ENCODE measurements at places on chromosomes 3 and 15.

- no peak for DNase-seq
Measured at GRCh38 chr3:127053450-127053849, 70.5 kb downstream of the PLXNA1 start.

DNA sequence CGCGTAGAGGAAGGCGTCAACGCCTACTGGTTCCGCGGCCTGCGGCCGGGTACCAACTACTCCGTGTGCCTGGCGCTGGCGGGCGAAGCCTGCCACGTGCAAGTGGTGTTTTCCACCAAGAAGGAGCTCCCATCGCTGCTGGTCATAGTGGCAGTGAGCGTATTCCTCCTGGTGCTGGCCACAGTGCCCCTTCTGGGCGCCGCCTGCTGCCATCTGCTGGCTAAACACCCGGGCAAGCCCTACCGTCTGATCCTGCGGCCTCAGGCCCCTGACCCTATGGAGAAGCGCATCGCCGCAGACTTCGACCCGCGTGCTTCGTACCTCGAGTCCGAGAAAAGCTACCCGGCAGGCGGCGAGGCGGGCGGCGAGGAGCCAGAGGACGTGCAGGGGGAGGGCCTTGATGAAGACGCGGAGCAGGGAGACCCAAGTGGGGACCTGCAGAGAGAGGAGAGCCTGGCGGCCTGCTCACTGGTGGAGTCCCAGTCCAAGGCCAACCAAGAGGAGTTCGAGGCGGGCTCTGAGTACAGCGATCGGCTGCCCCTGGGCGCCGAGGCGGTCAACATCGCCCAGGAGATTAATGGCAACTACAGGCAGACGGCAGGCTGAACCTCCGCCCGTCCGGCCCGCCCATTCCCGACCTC is 4.1 kb downstream of the ISLR2 start:
- DNase-seq, result no peak

DNA sequence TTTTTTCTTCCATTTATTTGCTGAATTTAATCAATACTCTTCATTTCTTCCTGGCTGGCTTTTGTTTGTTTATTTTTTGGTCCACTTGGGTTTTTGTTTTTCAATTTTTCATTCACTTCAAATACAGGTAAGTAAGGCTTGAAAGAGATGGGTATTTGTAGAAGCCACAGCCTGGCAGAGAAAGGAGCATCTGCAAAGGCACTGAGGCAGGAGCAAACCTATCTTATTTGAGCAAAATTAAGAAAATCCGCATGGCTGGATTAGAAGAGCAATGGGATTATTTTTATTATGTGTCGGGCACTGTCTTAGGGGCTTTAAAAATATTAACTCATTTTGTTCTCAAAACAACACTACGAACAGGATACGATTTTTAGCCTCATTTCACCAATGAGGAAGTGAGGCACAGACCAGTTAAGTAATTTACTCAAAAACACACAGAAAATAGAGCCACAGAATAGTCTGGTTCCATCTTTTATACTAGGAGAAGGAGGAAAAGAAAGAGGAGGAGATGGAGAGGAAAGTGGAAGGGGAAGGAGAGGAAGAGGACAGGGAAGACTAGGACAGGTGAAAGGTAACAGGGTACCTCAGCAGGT is 35.1 kb upstream of the CCDC80 start:
- no peak for DNase-seq

GRCh38 chr3:124383051-124383450 is 347.2 kb upstream of the UMPS start:
- DNase-seq, result no peak

DNA sequence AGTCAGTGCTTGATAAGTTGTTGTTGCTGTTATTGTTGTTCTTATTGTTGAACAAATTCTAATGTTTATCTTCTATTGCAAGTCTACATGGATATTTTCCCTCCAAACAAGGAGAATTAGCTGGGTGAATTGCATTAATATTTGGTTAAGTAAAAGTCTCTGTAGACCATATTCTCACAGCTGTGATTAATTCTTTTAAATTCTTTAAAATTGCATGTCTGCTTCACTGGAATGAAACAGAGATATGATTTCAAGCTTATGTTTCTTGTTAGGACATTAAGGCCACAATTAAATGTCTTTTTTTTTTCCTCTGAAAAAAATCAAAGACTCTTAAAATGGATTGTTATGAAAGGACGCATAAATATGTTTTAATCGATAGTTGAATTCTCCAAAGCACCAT is 153.4 kb downstream of the EBLN2 start:
- DNase-seq, result no peak

- DNase-seq, result no peak
Measured at GRCh38 chr3:125309476-125309875, 65.6 kb downstream of the ZNF148 start.

GRCh38 chr15:49185473-49185872 is 15.4 kb downstream of the GALK2 start:
- no peak for DNase-seq

DNA sequence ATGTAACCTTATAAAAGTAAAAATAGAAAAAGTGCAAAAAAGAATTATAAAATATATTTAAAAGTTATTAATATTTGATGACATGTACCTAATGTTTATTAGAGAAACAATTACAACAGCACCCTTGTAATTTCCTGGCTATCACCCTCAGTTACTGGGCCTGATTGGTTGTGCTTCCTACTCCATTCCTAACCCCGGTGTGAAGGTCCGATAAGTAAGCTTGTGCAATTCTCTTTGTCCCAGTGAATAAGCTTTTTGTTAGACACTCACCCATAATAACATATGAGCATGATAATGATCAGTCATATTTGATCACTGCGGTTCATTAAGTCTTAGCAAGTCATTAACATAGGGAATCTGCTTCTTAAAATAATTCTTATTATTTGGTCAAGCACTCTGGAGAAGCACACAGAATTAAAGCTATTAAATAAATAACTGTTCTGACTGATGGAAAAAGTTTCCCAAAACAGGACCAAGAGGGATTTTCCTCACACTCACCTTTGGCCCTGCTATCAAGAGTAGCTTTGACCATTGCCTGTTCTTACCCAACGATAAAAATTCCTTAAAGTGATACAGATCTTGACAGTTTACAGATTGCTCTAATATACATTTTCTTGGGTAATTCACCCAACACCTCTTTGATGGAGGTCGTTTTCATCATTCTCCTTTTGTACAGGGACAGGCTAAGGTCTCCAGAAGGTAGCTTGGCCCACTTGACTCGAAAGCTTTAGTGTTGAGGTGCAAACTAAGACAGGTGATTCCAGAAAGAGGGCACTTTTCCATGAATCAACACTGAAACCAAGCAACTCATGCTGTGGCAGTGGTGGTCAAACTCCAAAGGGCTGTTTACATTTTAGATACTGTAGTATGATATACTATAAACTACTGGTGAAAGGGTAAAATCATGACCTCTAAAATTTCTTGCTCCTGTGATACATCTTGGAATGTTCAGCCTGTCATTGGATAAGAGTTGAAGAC is 543.0 kb upstream of the KCNMB2 start:
- DNase-seq, result no peak

- no peak for DNase-seq
Measured at GRCh38 chr3:138933068-138933668, 13.8 kb downstream of the FOXL2 start.

DNA sequence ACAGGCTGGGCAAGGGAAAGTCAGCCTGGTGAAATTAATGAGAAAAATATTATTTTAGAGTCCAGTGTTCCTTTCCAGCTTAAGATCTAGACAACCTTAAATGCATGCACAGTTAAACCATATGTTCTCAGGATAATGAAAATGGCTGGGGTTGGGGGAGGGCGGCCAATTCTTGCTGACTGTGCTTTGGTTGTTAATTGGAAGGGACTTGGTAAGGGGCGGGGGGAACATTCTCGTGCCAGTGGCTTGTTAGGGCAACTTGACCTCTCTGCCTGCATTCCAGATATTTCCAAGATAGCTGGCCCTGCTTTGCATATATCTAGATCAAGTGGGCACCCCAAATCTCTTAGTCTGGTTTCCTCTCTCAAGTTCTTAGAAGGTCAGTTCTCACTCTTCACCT is 112.5 kb downstream of the TOP2B start:
- DNase-seq, result no peak

- no peak for DNase-seq
Measured at GRCh38 chr3:44355362-44356033, 16.9 kb downstream of the TCAIM start.

GRCh38 chr15:72902245-72902918 is 118.8 kb upstream of the ADPGK start:
- DNase-seq, result no peak

- no peak for DNase-seq
Measured at GRCh38 chr3:151896246-151897012, 23.0 kb downstream of the SUCNR1 start.

DNA sequence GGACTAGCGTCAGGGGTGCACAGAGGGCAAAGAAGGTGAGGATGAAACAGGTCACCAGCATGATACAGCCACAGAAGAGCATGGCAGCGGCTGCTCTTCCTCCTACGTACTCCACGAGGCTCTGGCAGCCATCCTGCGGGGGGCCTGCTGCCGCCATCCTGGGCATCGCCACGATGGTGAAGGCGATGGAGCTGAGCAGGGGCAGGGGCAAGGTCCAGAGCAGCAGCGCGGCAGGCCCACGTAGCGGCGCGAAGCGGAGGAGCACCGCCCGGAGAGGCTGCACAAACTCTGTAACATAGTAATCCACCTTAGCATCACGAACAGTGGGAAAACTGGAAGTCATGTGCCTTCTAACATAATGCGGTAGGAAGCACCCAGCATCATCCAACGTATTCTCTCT is 491.6 kb downstream of the PYDC2 start:
- DNase-seq, result no peak

DNA sequence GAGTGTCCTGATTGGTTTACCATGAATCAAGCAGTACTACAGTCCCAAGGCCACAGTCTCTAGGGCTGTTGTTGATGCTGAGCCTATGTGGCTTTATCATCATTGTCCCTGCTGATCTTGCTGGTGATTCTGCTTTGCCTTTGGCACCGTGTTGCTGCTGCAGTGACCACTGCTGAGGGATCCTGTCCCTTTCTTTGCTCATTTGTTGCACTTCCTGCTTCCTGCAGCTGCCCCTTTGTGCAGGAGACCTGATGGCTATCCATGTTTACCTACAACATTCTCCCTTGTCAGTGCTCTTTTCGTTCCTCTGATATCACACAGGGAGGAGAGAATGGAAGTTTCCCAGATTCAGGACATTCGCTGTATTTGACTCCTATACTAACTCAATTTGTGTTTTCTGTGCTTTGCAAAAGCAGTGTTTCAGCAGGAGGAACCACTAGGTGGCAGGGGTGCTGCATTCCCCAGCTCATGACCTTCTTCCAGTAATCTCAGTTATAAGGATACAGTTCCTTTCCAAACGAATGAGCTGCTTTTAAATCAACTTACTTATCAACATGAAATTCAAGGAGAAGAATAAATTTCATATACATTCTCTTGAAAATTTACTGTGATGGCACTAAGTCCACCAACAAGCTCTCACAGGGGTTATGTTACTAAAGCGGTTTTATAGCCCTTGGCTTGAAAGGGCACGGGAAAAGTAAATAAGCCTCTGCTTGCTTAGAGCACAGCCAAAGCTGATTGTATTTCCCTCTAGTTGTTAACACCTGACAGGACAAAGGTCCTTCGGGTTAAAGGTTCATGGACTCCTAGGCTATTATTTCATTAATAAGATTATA is 9.7 kb upstream of the THUMPD3 start:
- peak; percentile 19 for DNase-seq

- DNase-seq, result no peak
Measured at GRCh38 chr15:43067717-43068461, 37.9 kb downstream of the UBR1 start.
